Activated CD8-positive, alpha-beta T cell treated with anti-CD3 and anti-CD28 coated beads, Interleukin-2, amount 10 ng/mL, durations not matched to agents 7 days and 5 days (primary cell): ENCODE measurements at places on chromosomes 3 and 15. TPM values are rescaled to one million over a fixed set of nuclear protein-coding genes. Genes with fewer than 3 reads are reported as not detected.

ATR gene
- 33.6 TPM for total RNA-seq

MGLL gene
- 1.5 TPM for total RNA-seq

GRCh38 chr3:189288348-189289235, 116.8 kb downstream of the TPRG1 start:
- no peak for DNase-seq

DNA sequence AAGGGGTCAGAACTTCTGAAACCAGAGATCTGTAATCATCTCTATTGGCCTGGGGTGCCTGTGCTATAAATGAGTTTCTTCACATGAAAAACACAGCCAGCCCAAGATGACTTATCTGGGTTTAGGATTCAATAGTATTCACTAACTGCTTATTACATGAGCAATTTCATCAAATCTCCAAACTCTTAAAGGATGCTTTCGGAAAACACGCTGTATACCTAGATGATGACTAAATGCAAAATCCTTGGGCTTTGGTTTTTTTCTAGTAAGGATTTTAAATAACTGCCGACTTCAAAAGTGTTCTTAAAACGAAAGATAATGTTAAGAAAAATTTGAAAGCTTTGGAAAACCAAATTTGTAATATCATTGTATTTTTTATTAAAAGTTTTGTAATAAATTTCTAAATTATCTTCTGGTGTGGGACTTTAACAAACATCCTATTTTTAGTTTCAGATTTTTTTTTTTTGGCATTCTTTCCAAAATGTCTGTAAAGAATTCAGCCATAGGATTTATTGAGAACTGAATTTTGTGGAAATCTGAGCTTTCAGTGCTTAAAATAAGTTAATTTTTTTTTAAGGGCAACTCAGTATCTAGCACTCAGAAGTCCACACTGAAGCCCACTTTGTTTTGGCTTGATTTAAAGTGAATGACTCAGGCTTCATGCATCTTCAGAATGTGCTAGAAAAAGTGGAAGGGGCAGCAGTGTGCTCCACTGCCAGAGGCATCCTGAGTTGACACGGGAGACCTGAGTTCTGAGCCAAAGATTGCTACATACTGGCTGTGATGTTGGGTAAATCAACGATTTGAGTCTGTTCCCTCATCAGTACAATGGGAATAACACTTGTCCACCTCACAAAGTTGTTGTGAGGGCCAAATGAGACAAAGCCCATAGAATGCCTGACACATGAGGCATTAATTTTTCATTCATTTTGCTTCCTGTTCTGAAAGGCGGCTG, 18.7 kb downstream of the TMEM43 start:
- DNase-seq = no peak

- no peak for DNase-seq
These were observed 23.2 kb downstream of the THRB start for GRCh38 chr3:24471486-24471885.

DNA sequence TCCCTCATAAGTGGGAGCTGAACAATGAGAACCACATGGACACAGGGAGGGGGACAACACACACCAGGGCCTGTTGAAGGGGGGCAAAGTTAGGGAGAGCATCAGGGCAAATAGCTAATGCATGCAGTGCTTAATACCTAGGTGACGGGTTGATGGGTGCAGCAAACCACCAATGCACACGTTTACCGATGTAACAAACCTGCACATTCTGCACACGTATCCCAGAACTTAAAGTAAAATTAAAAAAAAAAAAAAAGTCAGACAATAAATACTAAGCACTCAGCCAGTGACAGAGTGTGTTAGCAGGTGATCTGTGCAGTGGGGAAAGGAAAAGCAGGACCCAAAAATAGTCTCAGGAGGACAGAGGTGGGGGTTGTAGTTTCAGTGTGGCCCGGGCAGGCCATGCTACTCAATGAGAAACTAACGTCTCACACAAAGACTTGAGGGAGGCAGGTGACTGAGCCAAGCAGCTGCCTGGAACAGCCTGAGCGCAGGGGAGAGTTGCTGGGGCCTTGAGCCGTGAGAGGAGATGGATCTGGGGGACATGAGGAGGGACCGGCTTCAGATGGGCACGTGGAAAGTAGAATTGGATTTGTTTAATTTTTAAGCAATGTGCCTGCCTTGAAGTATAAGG, 18.4 kb downstream of the ANKDD1A start:
- DNase-seq = peak; percentile 6

GRCh38 chr3:61637088-61638051, 76.0 kb downstream of the PTPRG start:
- DNase-seq = no peak
